ENCODE measurements at places on chromosomes 1 and 21.

GRCh38 chr1:99004861-99005442 lies at the start of gene PLPPR5:
TSS of gene PLPPR5 (minus strand) at chr1:99004861. CDS start at chr1:99004671, 190 bp downstream.
- no peak for DNase-seq

GRCh38 chr21:34912022-34912945 lies 136.8 kb downstream of the RUNX1 start:
- DNase-seq, result no peak

DNA sequence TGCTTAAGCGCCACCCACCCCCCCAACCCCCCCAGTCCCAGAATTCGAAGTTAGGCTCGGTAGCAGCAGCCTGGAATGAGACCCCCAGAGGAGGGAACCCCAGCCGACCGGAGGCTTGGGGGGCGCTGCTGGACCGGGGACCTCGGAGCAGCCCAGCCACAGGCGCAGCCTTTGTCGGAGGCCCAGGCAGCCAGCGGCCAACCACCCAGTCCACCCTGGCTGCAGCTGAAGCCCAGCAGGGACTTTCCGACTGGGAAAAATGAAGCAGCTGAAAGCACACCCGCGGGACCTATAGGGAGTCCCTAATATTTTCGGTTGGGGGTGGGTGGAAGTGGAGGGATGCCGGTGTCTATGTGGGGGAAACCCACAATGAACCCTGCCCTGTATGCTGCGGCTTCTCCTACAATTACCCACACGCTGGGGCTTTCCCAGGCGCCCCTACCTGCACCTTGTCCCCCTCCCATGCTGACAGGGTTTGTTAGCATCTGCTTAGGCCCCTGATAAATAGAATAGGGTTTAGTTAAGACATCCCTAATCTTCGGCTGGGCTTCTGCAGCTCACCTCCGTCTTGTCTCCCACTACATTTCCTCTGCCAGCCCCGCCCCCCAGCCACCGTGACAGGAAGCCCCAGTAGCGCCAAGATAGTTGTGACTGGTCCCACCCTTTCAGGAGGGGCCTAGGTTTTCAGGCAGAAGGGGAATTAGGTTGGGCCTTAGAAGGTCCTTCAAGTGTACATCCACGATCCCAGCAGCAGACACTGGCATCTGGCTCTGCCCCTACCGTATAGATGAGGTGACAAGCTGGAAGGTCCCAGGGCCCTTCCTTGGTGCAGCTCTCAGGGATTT lies 838 bp downstream of the CCDC28B start:
- DNase-seq, result peak; percentile 82

GRCh38 chr1:22789356-22789994 lies 78.8 kb downstream of the EPHB2 start:
- no peak for DNase-seq

DNA sequence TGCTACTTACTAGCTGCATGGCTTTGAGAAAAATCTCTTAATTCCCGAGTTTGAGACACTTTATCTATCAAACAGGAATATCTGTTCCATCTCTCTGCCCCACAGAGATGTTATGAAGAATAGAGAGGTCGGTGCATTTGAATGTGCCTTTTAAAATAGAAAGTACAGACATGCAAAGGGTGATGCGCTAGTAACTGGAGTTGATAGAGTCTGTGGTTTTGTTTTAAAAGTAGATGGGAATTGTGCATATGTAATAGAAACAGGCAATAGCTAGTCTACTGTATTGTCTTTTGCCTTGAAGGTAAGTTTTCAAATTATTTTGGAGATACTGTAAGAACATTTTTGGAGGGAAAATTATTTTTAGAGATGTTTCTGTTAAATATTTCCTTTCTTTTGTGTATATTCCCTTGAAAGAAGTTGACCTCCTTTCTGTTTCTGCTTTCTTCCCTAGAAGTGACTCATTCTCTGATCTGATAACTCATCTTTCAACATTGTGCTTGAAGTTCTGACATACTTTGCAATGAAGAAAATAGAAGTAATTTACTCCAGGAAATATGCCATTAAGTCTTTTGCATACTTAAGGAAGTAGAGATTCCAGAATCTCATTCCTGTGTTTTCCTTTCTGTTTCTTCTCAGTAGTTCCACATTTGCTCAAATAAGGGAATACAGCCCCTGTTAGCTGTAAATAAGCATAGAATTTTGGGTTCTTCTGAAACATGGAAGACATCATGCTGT lies 151.6 kb downstream of the SDCCAG8 start:
- DNase-seq, result no peak

DNA sequence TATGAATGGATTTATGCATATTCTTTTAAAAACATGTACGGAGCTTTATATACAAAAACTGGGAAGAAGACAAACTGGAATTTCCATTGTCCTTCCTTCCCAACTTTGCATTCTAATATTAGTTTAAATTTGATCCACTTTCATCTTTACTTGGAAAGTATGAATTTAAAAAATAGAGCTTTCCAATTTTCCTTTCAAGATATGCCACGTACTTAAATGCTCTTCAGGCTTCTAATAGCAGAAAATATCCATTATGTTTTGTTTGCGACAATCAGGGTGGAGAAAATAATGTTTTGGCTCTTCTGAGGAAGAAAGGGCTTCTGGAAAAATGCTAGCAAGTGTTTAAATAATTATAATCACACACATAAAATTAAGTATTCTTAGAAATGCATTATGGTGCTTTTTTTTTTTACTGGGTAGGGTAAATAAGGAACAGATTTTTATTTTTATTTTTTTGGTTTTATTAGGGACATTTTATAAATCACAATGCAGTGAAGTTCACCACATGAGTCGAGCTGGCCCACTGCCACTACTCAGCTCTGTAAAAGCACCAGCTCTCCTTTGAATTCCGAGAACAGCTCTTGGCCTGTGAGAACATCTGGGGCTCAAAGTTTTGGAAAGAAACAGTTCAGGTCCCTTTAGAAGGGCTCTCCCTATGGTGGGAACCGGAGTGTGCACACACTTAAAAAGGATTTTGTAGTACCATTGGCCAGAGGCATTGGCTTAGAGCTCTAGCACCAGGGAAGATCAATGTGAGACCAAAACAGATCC lies 287.4 kb upstream of the LYPLAL1 start:
- peak; percentile 12 for DNase-seq

DNA sequence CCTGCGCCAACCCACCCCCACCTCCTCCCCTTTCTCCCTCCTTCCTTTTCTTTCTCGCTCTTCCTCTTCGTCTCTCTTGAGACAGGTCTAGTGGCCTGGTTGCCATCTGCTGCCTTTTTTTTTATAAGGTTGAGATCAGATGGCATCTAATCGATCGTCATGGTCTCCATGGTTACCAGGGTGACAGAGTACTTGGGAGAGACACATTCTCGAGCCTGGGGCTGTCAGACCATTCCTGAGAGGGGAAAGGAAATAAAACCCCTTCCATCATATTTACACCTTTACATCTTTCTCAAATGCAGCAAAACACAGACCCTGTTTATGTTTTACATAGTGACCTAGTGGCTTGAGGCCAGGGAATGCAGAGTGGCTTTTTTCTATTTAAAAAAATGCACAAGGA lies 53.5 kb upstream of the SLC22A15 start:
- DNase-seq, result no peak

GRCh38 chr1:107479865-107480350 lies 339.1 kb downstream of the NTNG1 start:
- no peak for DNase-seq

DNA sequence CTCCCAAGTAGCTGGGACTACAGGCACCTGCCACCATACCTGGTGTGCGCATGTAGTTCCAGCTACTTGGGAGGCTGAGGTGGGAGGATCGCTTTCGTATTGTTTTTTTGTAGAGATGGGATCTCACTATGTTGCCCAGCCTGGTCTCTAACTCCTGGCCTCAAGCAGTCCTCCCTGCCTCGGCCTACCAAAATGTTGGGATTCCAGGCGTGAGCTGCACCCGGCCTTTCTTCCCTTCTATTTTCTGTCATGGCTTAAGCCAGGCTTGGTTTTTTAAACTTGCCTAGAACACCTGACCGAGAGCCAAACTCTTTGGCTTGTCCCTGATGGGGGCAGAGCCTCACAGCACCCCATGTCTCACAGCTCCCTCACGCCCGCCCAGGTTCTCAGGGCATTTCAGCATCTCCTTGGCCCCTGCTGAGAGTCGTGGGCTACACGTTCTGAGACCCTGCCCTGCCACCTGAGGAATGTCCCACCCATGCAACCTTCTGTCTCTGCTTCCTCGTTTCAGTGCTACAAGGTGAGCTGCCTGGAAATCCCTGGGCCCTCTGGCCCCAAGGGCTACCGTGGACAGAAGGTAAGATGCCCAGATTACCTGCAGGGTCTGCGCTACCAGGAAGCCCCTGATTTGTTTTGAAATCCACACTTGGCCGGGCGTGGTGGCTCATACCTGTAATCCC lies 15.7 kb downstream of the COL6A2 start:
- DNase-seq, result peak; percentile 0

DNA sequence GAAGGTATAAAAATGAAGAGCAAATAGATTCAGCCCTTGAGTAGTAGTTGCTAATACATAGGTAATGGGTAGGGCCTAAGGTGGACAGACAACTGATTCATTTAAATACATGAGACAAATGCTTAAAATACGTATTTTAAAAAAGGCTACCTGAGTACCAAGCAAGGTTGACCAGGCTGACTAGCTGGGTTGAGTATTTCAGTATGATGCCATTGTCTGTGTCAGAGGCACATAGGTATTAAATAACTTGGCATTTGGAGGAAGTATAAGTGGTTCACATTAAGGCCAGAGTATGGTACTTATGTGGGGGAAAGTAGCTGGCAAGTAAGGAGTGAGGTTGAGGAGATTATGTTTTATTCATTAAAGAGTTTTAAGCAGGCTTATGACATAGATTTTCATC lies 19.4 kb downstream of the NEK7 start:
- DNase-seq, result no peak

All from left colon (tissue), 2 donors.